ENCODE measurements at places on chromosomes 6 and 20. TPM values are rescaled to one million over a fixed set of nuclear protein-coding genes. Genes with fewer than 3 reads are reported as not detected.

The DNAH8 gene
- total RNA-seq: under 0.01 TPM

The ARMC2 gene
- total RNA-seq: 0.86 TPM

The DEFB125 gene
- not detected for total RNA-seq

The AVP gene
- total RNA-seq: not detected

The C20orf96 gene
- 1.9 TPM for total RNA-seq

The FKBP1C gene
- total RNA-seq: 0.43 TPM

The KCNK15 gene
- 1.7 TPM for total RNA-seq

The TTBK1 gene
- not detected for total RNA-seq

The PROCR gene
- total RNA-seq: 22.9 TPM

The DNAAF9 gene
- 20.3 TPM for total RNA-seq

The ZBTB12 gene
- 3.0 TPM for total RNA-seq

The SLC22A3 gene
- 1.3 TPM for total RNA-seq

The UNC5CL gene
- under 0.01 TPM for total RNA-seq

The TAAR5 gene
- not detected for total RNA-seq

The OR2B6 gene
- total RNA-seq: not detected

The C20orf204 gene
- total RNA-seq: 0.97 TPM

The UBD gene
- total RNA-seq: not detected

The BPIFB2 gene
- total RNA-seq: not detected

The FAM217A gene
- total RNA-seq: not detected

The MSH5 gene
- total RNA-seq: 13.9 TPM

The RREB1 gene
- total RNA-seq: 26.3 TPM

The GNAS-AS1 gene
- total RNA-seq: 0.64 TPM

The KCNK17 gene
- total RNA-seq: not detected

The LRP11 gene
- total RNA-seq: 97.6 TPM

The RAET1L gene
- total RNA-seq: not detected

The RTF2 gene
- 80.3 TPM for total RNA-seq

The IL17F gene
- total RNA-seq: under 0.01 TPM

The POM121L2 gene
- total RNA-seq: not detected

The SNAI1 gene
- total RNA-seq: 1.3 TPM

The OPN5 gene
- total RNA-seq: not detected

The TSHZ2 gene
- 2.3 TPM for total RNA-seq

The TTLL9 gene
- total RNA-seq: not detected

The DCDC2 gene
- total RNA-seq: under 0.01 TPM

The KCNB1 gene
- total RNA-seq: not detected

The ENPP4 gene
- total RNA-seq: 2.2 TPM

The KIF6 gene
- total RNA-seq: 0.32 TPM

The THEMIS gene
- total RNA-seq: under 0.01 TPM

The SS18L1 gene
- 14.2 TPM for total RNA-seq

The FAM229B gene
- 18.0 TPM for total RNA-seq

The HCRTR2 gene
- total RNA-seq: not detected

The ERVFRD-1 gene
- not detected for total RNA-seq

The MCM8 gene
- 8.4 TPM for total RNA-seq

All from fibroblast of villous mesenchyme (primary cell).